ENCODE measurements at places on chromosomes 11 and 22.

- no peak for DNase-seq
Measured at GRCh38 chr22:25091458-25091857, 108.2 kb upstream of the CRYBB3 start.

DNA sequence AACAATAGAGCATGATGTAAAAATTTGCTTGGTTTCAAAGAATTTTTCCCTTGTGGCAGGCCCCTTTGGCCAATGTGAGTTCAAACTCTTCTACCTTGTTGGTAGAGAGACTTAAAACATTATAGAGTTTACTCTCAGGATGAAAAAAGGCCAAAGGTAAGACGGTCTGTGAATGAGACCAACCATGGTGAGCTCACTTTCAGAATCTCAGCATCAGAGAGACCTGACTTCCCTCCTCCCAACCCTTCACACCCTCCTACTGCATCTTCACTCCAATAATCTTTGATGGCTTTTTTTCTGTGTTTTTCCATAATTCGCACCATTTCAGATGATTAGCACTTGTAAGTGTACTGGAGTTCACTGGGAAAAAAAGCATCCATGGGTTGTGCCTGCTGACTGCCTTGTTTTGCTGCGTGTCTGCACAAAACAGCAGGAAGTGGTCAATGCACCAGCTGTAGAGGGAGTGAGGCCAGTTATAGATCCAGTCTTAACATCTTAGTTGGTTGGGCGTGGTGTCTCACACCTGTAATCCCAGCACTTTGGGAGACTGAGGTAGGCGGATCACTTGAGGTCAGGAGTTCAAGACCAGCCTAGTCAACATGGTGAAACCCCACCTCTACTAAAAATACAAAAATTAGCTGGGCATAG lies 64.1 kb downstream of the SLC1A2 start:
- DNase-seq: no peak

- no peak for DNase-seq
Measured at GRCh38 chr11:1064167-1064566, 10.5 kb upstream of the MUC2 start.

GRCh38 chr11:106321601-106322000 lies 244.1 kb downstream of the AASDHPPT start:
- DNase-seq: no peak

- DNase-seq: no peak
Measured at GRCh38 chr22:29695129-29695926, 24.5 kb upstream of the CABP7 start.

Data from T-cell (primary cell).